Stimulated activated CD8-positive, alpha-beta memory T cell treated with anti-CD3 and anti-CD28 coated beads, Interleukin-2, amount 100 ng/mL, for 1 hour (primary cell): ENCODE measurements at places on chromosomes 5 and 9.

DNA sequence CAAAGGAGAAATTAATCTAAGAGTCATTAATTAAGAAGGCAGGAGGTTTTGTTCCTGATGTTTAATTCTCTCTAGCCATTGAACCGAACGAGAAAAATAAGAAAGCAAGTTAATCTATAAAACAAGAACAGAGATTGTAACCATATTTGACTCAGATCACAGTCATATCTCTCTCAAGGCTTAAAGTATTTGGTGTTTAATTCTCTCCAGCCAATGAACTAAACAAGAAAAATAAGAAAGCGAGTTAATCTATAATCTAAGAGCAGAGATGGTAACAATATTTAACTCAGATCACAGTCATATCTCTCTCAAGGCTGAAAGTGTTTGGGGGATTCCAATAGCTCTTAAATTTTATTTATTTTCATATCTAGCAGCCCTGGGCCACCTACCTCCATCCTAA is 74.4 kb upstream of the SHISAL2B start:
- DNase-seq, result no peak

GRCh38 chr5:140868721-140869554 is at the start of gene PCDHA11:
Gene PCDHA11 (plus strand): TSS chr5:140868957. CDS start chr5:140869104, 147 bp downstream.
- no peak for DNase-seq

GRCh38 chr9:135075234-135076142 is 12.0 kb upstream of the OLFM1 start:
- DNase-seq, result no peak

DNA sequence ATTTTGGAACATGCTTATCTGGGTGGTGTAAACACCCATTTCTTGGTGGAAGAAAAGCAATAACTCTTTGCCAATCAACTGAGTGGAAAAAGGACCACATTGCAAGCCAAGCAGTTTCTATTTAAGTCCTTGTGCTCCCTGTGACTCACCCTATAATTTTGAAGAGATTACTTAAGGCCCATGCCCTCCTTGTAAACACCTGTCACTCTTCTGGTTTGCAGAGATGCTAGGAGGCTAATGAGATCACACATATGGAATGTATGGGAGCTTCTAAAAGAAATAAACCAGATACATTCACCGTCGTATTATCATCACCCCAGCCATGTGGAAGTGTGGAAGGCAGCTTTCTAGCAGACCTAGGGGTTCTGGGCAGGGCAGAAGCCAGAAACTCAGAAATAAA is 337.1 kb downstream of the GADD45G start:
- DNase-seq, result no peak

DNA sequence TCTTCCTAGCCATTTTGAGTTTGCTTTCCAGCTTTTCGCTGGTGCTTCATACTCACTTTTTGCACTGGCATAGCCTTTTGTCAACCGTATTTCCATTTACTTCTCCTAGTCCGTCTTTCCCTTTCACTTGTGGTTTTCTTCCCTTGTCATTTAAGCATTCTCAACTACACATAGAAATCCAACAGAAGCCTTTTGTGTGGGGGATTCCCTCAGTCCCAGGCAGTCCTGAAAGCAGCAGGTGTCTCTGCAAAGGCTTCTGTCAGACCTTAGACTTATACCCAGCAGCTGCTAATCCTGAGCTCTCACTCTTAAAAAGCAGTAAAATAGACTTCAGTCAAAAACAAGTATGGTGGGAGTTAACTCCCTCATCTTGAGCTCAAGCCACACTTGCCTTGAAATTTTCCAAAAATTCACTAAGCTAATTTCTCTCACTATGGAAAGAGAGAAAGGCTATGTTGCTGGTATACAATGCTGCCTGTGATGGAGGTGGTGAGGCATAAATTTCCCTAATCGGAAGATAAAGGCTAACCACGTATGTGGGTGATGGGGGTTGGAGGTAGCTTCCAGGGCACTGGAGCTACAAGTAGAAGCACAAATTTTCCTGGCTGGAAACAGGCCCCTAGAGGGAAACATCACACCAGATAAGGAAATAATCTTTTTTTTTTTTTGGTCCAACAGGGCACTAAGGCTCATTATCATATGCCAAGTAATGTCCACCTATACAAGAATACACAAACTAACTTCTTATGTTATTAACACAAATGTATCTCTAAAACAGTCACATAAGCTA is 34.8 kb upstream of the IFNK start:
- DNase-seq, result no peak

- DNase-seq, result no peak
Measured at GRCh38 chr9:124551472-124552272, 44.5 kb upstream of the NR5A1 start.

- no peak for DNase-seq
Measured at GRCh38 chr5:94810281-94810680, 191.8 kb downstream of the SLF1 start.

DNA sequence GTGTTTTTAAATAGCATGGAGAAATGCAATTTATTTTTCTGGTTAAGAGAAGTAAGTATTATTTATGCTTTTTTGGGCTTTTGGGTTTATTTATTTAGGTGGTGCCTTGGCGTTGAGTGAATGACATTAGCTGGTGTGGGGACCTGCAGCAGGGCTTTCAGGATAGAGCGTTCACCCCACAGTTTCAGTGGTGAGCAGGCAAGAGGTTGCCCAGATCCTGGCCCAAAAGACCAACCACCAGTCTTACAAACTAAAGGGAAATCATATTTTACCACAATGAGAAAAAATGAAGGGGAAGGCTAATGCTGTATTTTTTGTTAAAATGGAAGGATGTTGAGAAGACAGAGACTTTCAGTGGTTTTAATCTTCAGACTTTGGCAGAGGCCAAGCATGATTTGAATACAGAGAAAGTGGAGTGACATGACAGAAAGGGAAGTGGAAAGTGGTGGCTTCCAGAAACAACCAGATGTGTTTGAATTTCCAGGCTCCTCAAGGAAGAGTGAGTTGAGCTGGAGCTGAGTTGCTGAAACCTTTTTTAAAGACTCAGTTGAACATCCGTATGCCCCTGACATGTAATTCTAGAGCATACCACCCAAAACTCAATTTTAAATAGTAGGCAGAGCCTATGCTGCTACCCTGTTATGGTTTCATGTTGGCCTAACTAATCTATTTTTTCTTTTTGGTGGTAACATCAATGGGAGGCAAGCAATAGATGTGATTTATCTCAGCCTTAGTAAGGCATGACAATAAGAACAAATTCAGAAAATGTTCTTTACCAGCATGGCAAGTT is 94.8 kb downstream of the AOPEP start:
- no peak for DNase-seq

- DNase-seq, result no peak
Measured at GRCh38 chr5:170439944-170440269, 50.7 kb upstream of the KCNMB1 start.

DNA sequence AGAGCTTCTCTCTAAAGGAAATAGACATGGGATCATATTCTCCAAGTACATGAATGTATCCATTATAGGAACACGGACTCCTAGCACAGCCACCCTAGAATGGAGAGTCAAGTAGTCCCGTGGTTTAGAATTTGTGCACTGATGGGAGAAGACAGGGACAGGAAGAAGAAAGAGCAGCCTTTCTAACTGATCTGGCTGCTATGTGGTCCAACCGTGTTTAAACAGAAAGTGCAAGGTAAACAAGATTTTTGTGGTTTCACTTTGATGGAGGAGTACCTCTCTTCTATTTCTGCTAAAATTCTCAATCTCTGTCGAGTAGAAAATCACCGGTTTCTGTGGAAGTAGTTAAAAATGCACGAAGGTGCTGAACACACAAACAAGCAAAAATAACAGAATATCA is 171.3 kb downstream of the ST8SIA4 start:
- DNase-seq, result no peak

DNA sequence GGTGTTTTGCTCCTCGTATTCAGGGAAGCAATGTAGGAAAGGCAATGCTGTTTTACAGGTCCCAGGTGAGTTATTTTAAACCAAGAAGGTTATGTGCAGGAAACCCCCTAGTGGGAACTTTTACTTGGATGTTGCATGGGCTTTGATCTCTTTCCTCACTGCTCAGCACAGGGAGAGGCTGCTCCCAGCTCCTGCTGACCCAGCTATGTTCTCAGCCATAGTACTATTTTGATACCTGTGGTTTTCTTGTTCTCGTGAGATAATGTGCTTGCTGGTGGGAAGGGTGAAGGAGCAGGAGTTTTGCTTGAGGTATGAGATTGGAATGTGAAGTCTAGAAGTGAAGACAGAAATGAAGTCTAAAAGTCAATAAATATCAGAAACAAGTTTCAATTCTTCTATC is 265.6 kb upstream of the FBXL7 start:
- no peak for DNase-seq

GRCh38 chr5:135729321-135729786 is 105.1 kb upstream of the SLC25A48 start:
- DNase-seq, result no peak

DNA sequence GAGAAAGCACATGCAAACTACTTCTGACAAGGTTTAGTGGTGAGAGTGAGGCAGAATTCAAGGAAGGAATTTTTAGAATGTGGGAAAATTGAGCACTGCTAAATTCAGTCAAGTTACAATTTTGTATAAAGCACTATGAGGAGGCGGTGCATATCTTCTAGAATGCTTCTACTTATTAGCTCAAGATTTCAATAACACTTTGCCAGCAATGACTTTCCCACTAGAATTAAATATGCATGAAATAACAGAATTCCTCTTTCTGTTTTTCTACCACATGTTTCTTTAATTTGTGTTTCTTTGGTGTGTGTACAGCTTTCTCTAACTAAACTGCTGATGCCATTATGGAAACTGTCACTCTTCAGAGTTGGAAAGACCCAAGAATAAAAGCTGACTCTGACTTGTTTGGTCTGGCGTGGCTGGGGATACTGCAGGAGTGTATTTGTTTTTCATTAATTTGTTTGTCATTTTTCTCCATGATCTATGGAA is 163.5 kb downstream of the ARSB start:
- no peak for DNase-seq

GRCh38 chr9:73039271-73040263 is 86.7 kb upstream of the ALDH1A1 start:
- DNase-seq, result no peak

DNA sequence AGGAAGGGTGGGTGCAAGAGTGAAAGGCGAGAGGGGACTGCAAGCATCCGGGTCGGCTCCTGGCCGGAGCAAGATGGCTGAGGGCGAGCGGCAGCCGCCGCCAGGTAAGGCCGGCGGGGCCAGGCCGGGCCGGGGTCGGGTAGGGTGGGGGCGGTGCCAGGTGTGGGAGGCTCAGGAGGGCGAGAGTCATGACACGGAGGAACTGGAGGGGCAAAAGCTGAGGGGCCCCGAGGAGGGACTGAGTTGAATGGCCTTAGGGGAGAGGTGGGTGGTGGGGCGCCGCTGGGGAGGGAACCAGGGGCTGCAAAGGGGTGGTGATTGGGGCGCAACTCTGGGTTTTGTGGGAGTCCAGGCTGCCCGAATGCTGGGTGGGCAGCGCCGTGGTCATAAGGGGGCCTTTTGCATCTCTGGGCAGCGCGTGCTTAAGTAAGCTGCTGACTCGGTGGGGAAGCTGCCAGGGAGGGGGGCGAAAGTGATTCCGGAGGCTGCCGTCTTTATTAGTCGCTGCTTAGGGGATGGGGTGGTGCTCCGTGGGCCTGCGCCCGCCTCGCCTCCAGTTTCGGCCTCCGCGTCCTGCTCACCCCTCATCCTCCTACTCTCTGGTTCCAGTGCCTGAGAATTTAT is 425 bp downstream of the PTPA start:
- DNase-seq, result no peak

DNA sequence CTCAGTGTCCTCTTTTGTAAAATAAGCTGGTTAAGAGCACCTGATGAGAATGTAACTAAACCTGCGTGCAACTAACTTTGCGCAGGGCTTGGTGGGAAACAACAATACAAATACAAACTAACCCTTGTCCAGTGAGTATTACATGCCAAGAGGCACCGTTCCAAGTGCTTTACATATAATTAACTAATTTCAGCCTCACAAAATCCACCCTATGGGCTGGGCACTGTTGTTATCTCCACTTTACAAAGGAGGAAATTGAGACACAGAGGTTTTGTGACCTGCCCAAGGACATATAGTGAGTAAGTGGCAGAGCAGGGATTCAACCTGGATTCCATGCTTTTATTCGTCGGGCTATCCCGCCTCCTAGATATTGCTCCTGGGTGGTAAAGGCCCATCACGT is 26.2 kb upstream of the TNIP1 start:
- DNase-seq, result no peak

GRCh38 chr9:133932633-133933032 is 59.5 kb downstream of the VAV2 start:
- no peak for DNase-seq
